K562 (cell line): ENCODE measurements at places on chromosomes 7 and 10.

- no peak for DNase-seq
Observed at GRCh38 chr7:29548823-29549222, 14.8 kb upstream of the PRR15 start.

DNA sequence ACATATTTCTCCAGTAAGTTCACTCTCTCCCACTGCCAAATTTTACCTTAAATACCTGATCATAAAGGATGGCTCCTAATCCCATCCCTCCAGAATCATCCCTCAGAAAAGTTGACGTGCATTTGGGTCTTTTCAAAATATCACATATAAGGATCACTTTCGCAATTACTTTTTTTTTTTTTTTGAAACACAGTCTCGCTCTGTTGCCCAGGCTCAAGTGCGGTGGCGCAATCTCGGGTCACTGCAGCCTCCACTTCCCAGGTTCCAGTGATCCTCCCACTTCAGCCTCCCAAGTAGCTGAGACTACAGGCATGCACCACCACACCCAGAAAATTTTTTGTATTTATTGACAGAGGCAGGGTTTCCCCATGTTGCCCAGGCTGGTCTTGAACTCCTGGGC lies 17.4 kb downstream of the ZCWPW1 start:
- no peak for DNase-seq

- no peak for DNase-seq
Observed at GRCh38 chr7:120091807-120092206, 181.2 kb upstream of the KCND2 start.

DNA sequence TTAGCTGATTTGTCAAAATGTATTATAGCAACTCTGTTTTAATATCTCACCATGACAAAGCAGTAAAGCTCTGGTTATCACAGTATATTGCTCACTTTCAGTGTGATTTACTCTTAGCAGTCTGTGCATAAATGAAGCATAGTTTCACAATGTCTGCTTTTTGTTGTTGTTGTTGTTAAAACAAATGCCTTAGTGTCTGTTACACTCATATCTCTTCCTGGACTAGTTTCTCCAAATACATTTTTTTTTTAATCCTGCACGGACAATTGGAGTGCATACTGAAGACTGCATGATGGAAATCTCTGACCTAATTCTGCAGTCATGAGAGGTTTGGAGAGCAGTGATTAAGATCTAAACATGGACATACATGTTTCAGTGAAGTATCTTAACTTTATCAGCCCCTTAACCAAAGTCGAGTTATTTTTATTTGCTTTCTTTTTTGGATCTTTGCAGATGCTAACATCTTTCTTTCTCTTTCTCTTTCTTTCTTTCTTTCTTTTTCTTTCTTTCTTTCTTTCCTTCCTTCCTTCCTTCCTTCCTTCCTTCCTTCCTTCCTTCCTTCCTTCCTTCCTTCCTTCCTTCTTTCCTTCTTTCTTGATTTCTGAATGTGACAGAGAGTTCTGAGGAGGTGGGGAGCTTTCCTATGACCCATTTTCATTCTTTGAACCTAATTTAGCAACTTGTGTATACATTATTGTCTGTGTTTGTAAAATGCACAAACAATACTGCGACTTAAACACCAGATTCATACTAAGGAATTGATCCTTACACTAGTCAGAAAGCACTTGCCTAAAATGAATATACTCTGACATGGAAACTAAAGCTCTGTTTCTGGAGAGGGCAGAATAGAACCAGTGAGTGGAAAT lies 161.5 kb upstream of the AGR3 start:
- DNase-seq, result no peak

DNA sequence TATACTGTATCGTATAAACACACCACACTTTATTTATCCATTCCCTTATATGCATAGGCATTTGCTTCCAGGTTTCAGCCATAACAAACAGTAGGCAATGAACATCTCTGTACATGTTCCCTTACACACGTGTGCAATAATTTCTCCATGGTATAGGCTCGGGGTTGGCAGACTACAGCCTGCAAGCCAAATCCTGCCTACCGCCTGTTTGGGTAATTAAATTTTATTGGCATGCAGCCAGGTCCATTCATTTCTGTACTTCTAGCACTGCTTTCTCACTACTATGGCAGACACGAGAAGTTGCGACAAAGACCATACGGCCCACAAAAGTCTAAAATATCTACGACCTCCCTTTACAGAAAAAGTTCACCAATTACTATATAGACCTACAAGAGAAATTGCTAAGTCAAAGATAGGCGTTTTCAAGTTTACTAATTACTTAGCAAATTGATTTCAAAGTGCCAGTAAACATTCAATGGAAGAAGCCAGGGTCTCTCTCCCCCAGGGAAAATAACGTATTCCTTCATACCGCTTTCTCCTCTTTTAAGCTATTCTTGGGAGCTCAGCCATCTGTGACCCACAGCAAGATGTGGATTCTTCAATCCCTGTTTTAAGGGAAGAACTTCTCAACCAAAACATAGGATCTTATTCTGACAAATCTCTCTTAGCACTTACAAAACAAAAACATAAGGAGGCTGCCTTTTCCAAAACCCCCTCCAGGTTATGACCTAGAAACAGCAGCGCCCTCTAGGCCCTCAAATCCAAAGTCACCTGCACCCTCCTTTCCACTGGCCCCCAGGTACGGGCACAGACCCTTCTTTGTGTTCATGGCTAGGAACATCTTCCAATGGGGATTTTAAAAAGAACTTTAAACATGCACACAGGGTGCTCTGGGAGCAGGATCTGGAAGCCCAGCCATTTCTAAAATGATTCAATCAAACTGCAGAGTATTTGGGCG lies 100.5 kb downstream of the FGFR2 start:
- no peak for DNase-seq

- DNase-seq, result peak; percentile 83
Observed at GRCh38 chr7:137996386-137996851, 5.5 kb downstream of the CREB3L2 start.

DNA sequence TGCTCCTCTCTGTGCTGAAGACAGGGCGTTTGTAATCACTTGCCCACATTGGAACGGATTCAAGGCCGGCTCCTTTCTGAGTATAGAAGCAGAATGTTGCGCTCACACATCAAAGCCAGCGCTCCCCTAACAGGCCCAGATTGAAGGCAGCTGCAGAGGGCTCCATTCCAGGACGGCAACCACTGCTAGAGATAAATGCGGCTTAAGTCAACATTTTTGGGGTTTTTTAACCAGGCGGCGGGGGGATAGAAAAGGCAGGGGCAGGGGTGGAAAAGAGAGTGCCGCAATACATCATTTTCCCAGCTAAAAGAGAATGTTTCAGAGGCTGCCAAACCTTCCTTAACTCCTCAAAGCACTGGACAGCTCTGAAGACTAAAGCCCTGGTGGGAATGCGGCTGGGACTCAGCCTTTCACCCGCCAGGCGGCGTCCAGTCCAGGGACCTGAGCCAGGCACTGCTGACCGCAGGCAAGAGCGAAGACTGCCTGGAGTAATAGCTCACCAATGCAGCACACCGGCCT lies 189.6 kb downstream of the TNS3 start:
- peak; percentile 48 for DNase-seq

GRCh38 chr7:101615446-101615845 lies 13.7 kb downstream of the MYL10 start:
- DNase-seq, result no peak

GRCh38 chr7:1806354-1806753 lies 136.3 kb downstream of the ELFN1 start:
- no peak for DNase-seq

DNA sequence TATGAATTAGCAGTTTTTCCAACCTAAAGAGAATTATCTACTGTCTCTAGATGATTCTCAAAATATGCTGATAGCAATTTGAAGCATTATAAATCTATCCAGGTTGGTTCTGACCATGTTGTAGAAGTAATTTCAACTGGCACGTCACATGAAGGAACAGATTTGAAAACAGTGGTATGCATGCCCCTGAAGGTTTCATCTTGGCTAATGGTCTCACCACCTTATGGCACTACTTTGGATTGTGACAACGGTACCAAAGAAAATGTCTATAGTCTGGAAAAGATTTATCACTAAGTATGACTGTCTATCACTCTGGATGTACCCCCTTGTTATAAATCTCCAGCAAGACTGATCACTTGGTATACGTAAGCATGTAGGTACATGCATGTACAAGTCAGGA lies 723.1 kb upstream of the GALNT17 start:
- DNase-seq, result no peak

- DNase-seq, result no peak
Observed at GRCh38 chr10:96820765-96821164, 11.3 kb upstream of the LCOR start.

DNA sequence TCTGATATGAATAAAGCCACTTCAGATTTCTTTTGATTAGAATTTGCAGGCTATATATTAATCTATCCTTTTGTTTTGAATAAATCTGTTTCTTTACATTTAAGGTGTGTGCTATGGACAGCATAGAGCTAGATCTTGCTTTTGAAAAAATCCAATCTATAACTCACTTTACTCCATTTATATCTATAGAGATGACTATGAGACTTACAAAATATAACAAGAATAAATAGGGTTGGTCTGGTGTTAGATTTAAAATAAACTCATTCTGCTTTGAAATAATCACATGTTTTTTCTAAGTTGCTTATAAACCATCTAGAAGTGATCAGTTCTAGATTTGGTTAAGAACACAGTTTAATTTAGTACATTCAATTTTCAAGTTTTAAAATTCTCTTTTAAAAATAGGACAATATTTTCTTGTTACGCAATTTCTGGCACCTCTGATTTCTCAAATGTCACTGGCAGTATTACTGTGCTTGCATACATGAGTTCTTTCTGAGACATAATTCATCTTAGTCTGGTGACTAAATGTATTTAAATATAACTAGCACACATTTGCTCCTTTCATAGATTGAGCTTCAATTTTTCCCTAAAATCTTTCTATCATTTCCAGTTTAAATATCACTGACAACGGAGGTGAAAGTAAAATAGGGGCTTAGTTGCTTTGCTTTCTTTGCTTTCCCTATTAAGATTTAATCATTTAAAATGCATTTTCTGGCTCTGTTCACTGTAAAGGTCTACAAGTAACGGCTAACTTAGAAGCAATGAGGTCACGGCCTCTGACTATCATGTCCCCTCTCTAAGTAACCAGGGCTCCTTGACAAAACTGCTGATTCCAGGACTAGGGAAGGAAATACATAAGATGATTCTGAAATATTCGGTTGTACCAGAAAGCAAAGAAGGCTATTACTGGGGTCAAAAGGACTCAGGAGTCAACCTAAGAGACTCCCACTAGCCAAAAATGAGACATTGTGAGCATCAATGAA lies 89.3 kb downstream of the ICA1 start:
- no peak for DNase-seq

DNA sequence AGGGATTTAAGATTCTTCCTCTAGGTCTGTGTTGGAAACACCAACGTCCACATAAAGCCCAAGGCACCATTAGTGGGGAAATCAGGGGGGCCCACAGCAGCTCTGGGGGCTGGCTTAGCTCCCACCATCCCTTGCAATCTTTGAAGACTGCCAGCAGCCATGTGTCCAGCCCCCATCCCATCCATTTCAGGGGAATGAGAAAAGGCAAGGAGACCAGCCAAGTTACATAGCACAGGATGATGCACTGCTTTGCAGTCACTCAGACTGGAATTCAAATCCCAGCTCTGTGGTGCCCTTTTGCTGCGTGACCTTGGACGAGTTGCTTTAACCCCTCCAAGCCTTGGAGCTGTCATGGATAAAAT lies 108.9 kb upstream of the ZMIZ1 start:
- DNase-seq, result no peak

DNA sequence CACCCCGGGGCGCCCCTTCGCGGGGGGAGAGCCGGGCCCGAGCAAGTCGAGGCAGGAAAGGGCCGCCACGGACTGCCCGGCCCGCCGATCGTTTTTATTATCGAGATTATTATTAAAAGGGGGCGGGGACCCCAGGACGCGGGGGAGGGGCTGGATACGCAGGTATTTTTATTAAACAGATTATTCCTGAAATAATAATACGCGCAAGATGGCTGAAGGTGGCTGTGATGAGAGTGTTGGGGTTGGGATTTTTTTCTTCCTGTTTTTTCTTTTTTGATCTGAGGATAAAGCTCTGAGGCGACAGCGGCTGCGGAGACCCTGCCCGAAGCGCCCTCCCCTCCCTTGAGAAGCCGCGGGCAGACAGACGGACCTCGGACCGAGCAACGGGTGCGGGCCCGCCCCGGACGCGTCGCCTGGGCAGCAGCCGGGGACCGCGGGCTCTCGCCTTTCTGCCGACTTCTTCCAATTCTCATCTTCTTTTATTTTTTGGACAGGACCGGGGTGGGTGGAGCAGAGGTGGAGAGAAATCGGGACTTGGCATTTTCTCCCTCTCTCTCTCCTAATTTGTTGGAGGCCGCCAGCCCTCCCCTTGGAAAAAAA lies 1.4 kb upstream of the TRIM8 start:
- peak; percentile 20 for DNase-seq

DNA sequence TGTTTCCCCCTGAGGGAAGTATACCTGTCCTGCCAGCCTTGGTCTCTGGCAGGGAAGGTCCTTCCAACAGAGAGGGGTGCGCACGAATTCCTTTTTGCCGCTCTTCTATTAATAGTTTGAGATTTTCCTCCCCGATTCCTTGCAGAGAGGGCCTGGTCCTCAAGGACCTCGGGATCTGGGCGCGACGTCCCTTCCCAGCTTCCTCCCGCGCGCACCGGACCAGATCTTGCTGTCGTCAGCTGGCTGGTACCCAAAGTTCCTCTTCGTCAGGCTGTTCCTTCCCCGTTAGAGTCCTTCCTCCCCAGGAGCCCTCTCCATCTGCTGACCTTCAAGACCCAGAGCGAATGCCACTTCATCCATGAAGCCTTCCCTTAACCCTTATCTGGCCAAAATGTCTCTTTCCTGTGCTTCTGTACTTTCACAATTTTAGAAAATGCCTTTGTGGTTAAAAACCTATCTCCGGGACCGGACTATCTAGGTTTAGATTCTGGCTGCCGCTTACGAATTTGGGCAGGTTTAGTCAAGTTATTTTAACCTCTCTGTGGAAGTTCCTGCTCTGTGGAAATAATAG lies 851 bp upstream of the GOT1 start:
- peak; percentile 14 for DNase-seq

DNA sequence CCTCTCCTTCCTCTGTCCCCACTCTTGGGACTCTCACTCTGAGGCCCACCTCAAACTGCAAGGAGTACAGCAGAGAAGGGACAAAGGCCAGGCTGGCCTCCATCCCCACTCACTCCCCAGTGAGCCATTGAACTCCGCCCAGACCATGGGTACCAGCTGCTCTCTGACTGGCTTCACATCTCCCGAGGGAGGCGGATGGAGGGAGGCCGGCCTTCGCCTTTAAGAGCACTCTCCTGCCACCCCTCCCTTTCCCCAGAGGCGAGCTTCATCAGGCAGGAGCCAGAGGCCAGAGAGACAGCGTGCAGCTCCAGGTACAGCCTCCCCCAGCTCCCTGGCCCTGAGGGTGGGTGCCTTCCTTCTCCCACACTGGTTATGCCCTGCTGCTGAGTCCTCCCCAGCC lies 1.8 kb upstream of the LDB3 start:
- no peak for DNase-seq

- no peak for DNase-seq
Observed at GRCh38 chr10:6840201-6840691, 260.2 kb upstream of the PRKCQ start.

- no peak for DNase-seq
Observed at GRCh38 chr10:99930731-99931550, 78.8 kb downstream of the DNMBP start.

GRCh38 chr10:103077491-103078308 lies 115.4 kb downstream of the NT5C2 start:
- DNase-seq, result no peak
